IPS-NIHi11 (cell line): ENCODE measurements at places on chromosomes 1 and 21.
A peak's percentile ranks its signal among the peaks of the same experiment; 100 is the strongest.

- peak; percentile 46 for DNase-seq
Observed at GRCh38 chr21:32611471-32611997, 643 bp downstream of the CFAP298 start.

GRCh38 chr1:26550946-26551345, 21.4 kb downstream of the RPS6KA1 start:
- DNase-seq, result no peak

GRCh38 chr1:233180641-233181364, 114.7 kb downstream of the PCNX2 start:
- no peak for DNase-seq

DNA sequence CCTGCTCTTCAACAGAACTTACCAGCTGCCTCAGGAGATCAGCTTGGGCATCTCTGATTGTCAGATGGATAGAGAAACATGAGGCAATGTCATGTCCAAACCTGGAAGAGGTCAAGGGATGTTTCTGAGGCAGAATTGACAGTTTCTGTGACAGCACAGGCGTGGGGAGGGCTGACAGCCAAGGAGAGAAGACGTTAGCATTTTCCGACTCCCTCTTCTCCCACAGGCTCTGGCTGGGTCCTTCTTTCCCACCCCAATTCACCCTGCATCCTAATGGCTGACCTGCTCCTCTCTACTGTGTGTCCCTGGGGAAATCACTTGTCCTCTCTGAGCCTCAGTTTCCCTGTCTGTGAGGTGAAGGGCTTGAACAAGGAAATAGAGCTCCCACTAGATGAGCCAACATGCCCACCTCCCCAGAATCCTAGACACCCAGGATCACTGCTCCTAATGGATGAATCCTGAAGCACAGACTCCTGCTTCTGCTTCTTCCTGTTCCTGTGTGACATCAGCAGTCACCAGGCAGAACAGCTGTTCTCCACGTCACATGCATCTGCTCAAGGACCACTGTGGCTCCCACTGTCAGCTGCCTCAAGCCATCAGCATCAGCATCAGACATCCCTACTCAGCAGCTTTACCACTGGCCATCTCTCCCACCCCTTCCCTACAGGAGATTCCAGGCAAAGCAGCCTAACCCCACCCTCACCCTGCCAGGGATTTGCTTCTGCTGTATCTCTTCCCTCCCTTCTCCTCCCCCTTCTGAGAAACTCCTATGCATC, 408.0 kb downstream of the MATN1 start:
- no peak for DNase-seq

DNA sequence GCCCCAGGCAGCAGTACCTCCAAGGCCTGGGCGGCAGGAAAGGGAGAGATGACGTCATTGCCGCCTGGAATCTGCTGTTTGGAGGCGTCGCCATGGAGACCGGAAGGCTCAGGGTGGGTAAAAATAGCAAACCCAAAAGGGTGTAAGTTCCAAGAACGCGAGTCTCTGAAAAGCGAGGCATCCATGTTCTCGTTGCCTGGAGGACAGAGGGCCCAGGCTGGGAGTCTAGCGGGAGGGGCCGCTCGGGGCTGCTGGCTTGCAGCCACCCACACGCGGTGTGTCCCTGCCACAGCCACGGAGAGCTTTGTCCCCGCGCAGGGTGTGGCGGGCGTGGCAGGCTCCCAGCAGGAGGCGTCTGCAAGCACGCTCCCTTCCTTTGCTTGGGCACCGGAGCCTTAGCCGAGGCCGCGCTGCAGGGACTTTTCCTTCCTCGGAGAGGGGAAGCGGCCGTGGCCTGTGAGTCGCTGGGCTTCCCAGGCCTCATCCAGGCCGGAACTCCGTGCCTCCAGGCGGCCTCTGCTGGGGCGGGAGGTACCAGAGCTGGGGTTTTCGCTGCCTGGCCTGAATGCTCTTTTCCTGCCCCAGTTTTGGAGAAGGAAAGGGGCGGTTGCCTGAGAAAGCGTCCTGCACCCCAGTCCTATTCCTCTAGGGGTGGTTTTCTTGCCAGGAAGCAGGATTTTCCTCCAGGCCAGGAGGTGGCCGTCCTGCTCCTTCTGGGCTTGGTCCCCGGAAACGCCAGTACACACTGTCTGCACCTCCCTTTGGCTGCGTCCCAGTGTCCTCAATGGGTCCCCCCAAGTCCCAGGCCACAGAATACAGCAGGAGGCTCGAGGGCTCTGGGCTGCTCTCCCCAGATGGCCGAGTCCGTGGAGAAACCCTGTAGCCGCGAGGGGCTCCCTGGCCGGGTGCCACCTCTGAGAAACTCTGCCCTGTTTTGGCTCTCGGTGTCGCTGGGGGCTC, 15.3 kb upstream of the SKI start:
- peak; percentile 87 for DNase-seq

GRCh38 chr21:36542312-36543101, 62.6 kb upstream of the CLDN14 start:
- DNase-seq, result peak; percentile 72

GRCh38 chr21:39529026-39529425, 77.3 kb downstream of the SH3BGR start:
- DNase-seq, result peak; percentile 59

- no peak for DNase-seq
Observed at GRCh38 chr1:69511426-69512192, 56.1 kb upstream of the LRRC7 start.

GRCh38 chr1:241632987-241633386, 7.2 kb downstream of the CHML start:
- no peak for DNase-seq

DNA sequence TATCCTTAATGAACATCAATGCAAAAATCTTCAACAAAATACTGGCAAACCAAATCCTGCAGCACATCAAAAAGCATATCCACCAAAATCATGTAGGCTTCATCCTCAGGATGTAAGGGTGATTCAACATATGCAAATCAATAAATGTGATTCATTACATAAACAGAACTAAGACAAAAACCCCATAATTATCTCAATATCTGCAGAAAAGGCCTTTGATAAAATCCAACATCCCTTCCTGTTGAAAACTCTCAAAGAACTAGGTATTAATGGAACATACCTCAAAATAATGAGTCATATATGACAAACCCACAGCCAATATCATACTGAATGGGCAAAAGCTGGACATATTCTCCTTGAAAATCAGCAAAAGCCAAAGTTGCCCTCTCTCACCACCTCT, 54.6 kb upstream of the DEPDC1 start:
- DNase-seq, result no peak

GRCh38 chr1:19448491-19449439, 36.6 kb downstream of the CAPZB start:
- DNase-seq, result no peak

- DNase-seq, result no peak
Observed at GRCh38 chr1:173383351-173383750, 93.8 kb upstream of the PRDX6 start.

DNA sequence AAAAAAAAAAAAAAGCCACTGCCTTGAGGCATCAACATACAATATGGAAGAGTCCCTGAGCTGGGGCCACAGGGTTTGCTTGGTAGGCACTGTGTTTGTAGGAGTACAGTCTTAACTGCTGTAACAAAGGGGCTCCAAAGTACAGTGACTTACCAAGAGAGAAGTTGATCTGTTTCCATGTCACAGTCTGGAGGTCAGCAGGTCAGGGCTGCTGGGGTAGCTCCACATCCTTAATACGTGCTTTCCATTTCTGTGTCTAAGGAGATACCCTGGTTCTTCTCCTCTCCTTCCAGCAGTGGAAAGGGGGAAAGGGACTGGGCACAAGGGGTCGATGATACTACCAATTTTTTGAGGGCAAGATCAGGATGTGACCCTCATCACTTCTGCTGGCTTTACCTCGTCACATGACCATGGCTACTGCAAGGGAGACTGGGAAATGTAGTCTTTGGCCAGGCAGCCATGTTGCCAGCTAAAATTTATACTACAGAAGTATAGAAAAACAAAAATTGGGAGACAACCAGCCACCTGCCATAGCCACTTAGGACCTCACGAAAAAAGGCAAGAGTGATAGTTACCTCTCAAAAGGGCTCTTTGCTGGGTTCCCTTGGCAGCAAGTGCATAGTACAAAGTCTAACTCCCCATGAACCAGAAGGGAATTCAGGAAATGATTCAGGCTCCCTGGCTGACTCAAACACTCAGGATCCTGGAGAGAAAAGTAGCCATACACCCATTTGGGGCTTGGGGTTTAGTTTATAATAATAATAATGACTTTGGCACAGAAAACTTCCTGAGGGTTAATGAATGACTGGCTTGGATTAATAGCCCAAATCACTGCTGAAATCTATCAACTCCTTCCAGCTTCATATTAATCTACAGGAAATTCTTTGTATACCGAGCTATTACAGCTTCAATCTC, 52.7 kb upstream of the ATP5PO start:
- DNase-seq, result peak; percentile 77

DNA sequence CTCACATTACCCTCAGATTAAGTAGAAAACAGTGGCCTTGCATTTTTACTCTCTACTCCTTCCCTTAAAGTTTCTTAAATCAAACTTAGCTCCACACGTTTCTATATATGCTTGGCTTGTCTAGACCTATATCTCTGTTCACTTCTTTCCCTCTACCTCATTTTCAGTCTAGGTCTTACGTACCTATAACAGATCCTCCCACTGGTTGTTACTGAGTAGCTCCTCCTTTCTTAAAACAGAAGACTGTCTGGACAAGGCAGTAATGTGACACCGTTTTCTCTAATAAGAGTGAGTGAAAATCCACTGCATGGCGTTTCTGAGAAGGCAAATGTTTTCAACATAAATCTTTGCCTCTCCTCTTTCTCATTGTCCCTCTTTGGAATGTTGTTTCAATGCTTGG, 211.7 kb upstream of the POGK start:
- DNase-seq, result peak; percentile 17

- no peak for DNase-seq
Observed at GRCh38 chr1:188225975-188226374, 1397.2 kb downstream of the PLA2G4A start.

DNA sequence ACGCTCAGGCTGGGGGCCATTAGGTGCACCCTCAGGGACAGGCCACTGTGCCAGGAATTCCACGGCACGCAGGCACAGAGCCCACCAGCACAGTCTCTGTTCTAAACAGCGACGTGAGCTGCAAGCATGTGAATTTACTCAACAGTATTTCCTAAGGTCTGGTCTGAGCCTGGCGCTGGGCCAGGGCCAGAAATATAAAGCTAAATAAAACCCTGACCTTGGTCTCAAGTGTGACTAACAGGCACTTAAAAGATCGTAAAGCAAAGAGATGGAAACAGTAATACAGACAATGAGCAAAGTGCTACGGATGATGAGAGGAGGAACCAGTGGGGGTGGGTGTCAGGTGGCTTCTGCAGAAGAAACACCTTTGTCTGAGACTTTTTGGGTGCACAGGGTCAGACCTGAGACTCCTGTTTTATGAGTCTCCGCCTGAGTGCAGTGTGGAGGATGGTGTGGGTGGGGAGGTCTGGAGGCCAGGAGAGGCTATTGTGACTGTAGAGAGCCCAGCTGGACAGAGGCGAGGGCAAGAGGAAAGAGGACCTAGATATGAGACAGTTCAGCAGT, 53.4 kb upstream of the EDN2 start:
- no peak for DNase-seq

DNA sequence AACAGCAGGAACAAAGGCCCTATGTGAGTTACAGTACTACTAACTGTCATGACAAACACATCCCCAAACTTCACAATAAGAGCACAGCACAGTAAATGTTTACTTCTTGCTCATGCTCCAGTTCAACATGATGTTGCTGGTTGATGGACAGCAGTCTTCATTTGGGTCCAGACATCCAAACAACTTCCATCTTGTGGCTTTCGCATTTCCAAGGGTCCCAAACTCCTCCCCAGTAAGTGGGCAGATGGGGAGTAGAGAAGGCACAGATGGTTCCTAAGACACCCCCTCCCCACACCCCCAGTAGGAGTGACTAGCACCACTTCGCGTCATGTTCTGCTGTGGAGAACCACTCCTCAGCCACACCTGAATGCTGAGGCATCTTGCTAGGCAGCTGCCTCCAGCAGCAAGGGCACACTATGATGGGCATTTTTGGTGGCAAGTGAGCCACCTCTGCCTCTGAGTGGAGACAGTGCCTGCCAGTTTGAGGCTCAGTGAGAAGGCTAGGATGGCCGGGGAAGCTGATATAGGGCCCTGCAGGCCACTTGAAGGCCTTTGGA, 32.7 kb upstream of the CD2 start:
- DNase-seq, result no peak

DNA sequence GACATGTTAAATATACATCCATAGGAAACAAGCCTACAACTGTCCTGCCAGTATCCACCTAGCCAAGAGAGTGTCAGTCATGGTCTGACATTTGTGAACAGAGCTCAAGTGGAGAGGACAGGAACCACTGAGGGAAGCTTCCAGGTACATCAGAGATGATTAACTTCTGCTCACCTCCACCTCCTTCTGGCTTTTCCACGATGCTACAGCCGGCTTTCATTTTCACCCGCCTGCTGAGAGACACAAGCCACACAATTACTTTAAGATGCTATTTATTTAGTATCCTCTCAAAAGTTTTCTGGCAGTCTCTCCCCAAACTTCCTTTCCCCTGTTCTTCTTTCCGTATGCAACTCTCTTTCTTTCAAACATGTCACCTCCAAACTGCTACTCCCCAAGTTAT, 2.1 kb downstream of the ETV3 start:
- no peak for DNase-seq

GRCh38 chr21:28943631-28944030, 49.0 kb downstream of the LTN1 start:
- no peak for DNase-seq

DNA sequence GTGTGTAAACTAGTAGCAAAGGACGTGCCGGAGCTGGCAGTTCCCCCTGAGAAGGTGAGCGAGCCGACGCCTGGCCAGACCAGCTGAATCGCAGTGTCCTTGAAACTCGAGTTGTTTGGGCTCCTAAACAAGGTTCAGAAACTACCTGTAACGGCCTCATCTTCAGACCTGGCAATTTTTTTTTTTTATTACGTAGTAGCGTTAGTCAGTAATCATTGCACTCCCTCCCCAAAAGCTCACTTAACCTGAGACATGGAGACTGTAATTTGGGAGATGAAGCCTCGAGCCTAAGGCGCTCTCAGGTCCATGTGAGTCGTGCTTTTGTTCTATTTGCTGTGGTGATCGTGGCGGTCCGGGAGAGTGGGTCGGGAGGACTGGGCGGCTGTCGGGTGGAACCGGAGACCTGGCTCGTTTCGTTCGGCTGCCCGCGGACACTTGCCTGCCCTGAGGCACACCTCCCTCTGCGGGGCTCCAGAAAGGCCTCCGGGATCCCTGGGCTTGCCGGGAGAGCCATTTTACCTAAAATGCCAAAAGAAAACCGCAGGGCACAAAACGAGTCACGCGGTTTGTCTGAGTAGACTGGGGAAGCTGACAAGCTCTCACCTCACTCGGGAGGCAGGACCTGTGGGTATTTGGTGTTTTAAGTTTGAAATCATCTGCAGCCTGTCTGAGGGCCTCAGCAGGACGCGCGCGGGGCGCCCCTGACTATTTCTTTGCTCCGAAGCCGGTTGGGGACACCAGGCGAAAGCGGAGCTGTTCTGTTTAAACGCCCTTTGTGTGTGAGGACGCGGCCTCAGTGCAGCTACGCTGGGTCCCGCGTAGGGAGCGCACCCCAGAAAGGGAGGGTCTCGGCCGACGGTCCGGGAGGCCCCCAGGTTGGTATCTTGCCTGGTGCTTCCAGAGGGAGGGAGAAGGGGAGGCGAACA, 722 bp downstream of the LHX8 start:
- no peak for DNase-seq

- DNase-seq, result no peak
Observed at GRCh38 chr1:3609769-3610526, 1.4 kb downstream of the MEGF6 start.

- no peak for DNase-seq
Observed at GRCh38 chr1:40036574-40036973, 4.0 kb upstream of the CAP1 start.
